ENCODE measurements at places on chromosomes 11 and 22.

- DNase-seq: no peak
These were observed 41.8 kb downstream of the GNB1L start for GRCh38 chr22:19812910-19813309.

DNA sequence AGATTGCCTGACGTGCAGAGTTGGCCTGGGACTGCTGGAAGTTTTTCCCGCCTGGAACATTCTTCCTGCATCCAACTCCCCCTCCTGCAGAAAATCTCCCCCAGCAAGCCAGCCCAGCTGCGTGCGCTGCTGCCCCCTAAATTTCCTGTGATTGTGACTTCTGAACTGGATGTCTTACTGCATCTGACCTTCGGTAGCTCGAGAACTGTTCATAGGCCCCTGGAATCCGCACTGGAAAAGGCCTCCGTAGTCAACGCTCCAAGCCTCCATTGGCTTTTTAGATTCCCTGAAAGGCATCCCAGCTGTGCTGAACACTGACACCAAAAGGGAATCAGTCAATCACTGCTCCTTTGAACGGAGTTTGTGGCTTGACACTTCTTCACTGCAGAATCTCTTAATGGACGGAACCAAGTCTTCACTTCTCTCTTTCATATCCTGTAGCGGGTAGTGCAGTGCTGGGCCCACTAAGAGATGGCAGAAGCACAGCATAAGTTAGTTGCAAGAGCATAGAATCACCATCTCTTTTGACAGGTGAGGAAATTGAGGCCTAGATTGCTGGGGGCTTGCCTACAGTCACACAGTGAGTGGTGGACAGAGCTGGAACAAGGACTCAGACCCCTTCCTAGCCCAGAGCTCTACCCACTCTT, 14.2 kb upstream of the RASD2 start:
- no peak for DNase-seq

DNA sequence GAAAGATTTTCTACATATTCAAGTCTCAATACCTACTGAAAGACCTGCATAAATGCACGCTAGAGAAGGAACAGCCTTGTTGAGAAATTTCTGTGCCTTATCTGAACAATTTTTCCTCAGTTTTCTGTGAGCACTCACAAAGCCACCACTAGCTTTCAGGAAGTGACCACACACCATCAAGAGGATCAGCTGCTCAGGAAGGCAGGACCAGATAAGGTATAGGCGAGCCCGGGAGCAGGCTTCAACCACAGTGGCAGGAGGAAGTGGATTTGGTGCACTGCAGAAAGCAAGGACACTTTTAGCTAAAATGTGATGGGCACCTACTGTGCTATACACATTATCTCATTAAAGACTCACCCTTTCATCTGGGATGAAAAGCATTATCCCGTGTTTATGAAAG, 220.8 kb downstream of the RAB38 start:
- DNase-seq: no peak

DNA sequence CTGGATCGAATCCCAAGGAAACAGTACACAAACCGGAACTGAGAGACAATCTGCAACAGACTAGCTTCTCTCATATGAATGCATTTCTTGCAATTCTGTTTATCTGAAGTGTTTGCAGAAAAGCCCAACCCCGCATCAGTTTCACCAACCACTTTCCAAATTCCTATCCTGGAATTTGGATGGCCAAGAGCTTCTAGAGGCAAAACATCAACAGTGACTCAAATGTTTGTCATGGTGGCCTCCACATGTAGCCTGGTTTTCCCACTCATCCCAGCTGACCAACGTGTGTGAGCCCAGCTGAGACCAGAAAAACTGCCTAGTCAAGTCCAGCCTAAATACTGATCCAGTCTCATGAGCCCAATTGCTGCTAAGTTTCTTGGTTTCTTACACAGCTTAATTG, 8.3 kb upstream of the MIEF1 start:
- DNase-seq: no peak

DNA sequence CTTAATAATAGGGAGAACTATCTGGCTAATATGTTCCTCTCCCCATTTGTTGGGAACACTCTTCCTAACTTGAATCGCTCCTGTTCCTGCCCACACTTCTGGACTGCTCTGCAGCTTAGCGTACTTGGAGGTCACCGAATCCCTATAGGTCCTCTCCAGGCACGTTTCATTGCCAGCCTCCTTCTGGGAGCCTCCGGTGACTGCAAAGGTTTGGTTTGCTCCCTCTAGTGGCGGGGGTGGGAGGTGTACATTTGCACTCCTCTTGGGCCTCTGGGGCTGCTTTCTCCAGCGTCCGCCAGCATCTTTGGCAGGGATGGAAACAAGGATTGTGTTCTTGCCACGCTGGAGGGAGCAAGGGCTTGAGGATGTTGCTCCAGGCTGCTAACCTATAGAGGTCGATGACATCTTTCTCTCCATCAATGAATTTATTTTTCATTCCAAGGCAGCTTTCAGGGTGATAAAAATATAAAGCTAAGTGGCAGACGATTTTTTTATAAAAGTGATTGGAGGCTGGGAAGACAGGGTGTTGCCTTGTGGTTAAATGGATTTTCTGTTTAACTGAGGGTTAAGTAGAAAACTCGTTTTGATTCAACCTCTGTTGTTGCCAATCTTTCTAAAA, 48.7 kb downstream of the TSPAN18 start:
- no peak for DNase-seq

DNA sequence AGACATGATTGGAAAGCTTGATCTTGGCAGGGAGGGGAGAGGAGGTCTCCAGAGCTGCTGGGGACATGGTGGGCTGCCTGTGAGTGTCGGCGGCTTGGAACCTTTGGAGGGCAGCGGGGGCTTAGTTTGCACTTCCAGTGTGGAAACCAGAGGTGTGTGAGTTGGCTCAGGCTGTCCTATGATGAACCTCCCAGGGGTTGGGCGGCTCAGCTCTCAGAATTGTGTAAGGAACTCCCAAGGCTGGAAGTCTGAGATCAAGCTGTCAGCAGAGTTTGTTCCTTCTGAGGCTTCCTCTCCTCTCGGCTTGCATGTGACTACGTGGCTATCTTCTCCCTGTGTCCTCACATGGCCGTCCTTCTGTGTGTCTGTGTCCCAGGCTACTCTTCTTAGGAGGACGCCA, 87.9 kb upstream of the B3GAT1 start:
- DNase-seq: no peak

DNA sequence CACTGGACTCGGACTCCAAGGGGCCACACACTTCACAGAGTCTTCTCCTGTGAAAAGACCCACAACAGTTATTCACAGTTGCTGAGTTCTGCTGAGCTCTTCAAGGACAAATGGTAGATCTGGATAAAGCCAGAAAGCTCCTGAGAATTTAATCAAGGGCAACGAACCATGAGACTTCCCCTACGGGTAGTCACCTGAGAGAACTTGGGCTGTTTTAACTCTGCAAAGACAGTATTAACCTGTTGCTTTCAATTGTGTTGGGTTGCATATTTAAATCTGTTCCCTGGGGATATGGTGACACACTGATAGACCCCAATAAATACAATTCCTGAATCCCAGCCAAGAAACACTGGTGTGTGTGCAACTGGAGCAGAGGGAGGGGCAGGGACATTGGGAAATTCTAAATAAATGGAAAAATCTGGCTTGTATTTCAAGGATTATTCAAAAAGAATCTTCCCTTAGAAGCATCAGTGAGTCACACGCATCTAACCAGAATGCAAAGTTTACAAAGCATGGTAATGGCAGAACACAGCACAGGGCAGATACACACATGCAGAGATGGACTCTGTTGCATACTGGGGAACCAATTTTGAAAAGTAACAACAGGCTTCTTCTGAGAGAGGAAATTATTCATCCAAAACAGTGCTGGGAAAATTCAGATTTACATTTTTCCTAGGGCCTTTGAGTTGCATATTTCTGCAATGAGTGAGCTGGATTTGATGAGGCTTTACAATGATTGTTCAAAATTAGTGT, 4.0 kb downstream of the KCNJ1 start:
- DNase-seq: no peak

DNA sequence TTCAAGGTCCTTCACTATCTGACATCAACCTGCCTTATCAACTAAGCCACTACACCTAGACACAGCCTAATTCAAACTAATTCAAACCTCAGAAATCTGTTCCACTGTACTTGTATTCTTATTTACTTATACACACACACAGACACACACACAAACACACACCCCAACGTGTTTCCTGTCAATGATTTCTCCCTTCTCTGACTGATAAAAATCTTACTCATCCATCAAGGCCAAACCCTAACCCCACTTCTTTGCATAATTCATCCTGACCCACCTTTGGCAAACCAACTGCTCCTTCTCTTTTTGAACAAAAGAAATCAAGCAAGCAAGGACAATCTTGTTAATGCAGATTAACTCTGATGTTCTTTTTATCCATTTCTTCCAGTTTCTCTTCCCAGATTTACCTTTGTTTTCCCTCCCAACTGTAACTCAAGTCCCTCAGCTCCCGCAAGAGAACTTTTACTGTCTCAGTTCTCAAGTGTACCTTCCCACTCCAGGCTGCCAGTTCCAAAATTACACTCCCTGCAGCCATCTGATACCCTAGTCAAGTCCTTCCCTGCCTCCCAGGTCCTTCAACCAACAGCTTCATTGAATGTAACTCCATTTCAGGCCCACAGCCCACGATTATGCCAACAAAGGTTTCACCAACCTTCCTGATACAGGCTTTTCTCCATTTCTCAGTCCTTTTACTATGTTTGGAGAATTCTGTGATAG, 78.3 kb downstream of the PAK1 start:
- no peak for DNase-seq

- no peak for DNase-seq
These were observed 102.7 kb upstream of the OR9Q1 start for GRCh38 chr11:57920971-57921370.

GRCh38 chr11:14768526-14769188, 123.4 kb downstream of the CYP2R1 start:
- DNase-seq: no peak

DNA sequence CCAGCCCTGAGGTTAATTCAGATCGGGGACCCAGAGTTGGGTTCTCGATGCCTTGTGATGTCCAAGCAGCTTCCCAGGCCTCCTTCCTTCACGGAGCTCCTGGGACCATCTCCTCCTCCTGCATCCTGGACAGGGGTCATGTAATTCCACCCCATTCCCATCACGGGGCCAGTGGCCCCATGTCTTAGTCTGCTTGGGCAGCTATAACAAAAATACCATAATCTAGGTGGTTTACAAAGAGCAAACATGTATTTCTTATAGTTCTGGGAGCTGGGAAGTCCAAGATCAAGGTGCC, 41.7 kb upstream of the PRDM11 start:
- DNase-seq: no peak

DNA sequence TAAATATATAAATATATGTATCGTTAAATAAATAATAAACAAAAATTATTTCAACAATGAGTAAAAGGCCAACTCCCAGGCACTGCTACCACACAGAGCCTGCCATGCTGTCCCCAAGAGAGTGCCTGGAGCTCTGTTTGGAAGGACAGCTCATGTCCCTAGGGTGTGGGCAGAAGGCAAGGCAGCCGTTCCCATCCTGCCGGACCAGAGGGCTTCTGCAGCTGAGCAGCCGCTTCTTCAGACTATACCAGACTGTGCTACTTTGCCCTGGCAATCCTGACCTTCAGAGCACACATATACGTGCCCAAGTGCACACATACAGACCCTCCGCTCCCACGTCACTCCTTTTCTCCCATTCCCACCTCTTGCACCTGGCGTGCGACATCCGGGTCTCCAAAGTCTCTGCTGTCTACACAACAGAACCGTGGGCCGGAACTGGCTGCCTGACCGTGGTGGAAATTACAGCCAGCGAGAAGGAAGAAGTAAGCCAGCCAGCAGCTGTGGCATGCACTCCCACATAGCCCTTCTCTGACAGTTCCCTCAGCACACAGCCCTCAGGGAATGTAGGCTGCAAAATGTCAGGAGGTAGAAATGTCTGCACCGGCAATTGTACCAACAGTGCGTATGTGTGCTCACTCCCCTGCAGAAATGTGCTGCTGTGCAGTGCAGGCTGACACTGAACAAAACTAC, 24.0 kb downstream of the PAX6 start:
- DNase-seq: no peak

GRCh38 chr11:17602105-17603001, 55.3 kb downstream of the OTOG start:
- DNase-seq: no peak

- no peak for DNase-seq
These were observed 1.7 kb upstream of the LDHA start for GRCh38 chr11:18392434-18393321.

DNA sequence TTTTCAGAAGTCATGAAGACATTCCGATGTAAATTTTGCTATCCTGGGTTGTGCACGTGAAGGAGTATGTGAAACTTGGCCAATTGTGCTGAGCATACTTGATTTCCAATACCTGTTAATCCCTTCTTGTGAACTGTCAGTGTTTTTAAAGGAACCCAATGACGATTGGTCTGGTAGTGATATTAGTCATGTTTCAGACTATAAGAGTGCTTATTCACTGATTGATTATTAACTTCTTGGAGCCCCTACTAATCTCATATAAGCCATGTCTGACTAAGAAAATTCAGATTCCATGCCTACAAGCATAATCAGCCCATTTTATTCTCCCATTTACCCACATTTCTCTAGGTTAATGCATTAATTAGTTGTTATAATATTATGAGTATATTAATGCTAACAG, 330.8 kb upstream of the MTNR1B start:
- DNase-seq: no peak

- DNase-seq: no peak
These were observed 20.2 kb downstream of the CHST1 start for GRCh38 chr11:45644981-45645889.
